ENCODE measurements at places on chromosomes 1 and 21.
A peak's percentile ranks its signal among the peaks of the same experiment; 100 is the strongest.

DNA sequence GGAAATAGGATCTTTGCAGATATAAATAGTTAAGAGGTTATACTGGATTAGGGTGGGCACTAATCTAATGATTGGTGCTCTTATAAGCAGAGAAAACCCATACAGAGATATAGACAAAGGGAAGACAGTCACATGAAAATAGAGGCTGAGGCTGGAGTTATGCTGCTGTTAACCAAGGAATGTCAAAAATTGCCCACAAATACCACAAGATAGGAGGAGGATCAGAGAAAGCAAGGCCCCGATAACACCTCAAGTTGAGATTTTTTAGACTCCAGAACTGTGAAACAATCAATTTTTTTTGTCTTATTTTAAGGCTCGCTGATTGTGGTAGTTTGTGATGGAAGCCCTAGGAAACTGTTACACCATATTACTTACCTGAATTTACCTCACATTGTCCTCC, 513.2 kb downstream of the COL11A1 start:
- DNase-seq: no peak

DNA sequence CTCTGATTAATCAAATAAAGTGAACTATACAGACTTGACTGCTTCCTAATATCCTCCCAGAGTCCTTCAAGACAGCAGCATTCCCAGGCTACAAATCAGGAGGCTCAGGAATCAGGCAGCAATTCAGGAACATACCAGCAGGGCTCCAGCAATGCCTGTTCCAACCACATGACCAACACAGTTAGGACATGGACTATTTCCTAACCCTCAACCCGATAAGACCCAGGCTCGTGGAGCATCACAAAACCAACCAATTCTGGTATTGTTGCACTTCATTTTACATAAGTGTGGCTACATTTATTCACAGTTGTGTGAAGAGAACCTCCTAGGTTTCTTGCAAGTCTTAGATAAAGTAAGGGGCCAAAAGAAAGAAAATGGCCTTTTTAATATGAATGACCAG, 546.2 kb upstream of the ADGRL2 start:
- no peak for DNase-seq

- no peak for DNase-seq
Observed at GRCh38 chr21:24131056-24131455, 1476.2 kb downstream of the MRPL39 start.

DNA sequence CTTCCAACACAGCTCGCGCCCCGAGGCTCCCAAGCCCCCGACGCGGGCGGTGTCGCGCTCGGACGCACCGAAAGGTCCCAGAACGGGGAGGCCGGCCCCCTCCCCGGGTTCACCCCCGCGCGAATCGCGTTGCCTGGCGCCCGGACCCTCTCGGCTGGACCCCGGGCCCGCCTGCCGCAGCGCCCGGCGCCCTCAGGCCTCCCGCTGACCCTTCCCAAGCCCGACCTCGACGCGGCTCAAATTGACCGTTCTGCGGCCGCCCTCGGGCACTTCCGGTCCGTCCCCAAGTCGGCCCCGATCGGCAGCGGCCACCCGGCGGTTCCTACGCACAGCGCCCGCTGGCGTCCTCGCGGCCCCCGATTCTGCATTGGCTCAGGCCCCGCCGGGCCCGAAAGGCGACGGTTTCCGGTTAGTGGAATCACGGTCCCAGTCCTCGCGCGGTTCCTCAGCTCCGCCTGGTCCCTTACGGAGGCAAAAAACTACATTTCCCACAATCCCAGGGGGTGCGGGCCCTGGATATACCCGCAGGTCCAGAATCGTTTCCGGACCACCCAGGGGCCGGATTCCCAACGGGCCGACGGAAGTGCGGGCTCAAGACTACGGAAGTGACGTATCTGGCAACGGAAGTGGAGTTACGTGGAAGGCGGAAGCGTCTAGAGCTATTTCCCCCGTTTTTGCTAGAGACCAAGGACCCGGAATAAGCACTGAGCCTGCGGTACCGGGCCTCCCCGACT, at the start of gene AURKAIP1:
AURKAIP1 (minus strand) TSS at position 279 of the 734 bp plus-strand sequence. CDS start 451 bp downstream, outside the sequence.
- peak; percentile 99 for DNase-seq

DNA sequence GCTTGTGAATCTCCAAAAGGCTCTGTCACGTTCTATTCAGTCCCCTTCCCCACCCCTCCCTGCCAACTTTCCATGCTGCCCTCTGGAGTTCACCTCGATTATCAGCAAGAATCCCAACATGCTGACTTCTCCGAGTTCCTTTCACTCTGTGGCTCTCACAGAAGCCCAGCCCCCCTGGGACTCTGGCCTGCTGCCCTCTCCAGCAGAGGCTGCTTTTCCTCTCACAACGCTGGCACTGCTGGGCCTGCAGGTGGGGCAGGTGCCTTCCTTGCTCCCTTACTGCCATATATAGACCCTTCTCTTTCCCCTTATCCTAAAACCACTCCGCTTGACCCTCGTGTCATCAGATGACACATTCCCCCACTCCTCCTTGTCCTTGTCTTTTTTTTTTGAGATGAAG, 10.2 kb upstream of the RNF186 start:
- no peak for DNase-seq

- DNase-seq: no peak
Observed at GRCh38 chr21:44700101-44701022, 3.4 kb downstream of the KRTAP10-12 start.

DNA sequence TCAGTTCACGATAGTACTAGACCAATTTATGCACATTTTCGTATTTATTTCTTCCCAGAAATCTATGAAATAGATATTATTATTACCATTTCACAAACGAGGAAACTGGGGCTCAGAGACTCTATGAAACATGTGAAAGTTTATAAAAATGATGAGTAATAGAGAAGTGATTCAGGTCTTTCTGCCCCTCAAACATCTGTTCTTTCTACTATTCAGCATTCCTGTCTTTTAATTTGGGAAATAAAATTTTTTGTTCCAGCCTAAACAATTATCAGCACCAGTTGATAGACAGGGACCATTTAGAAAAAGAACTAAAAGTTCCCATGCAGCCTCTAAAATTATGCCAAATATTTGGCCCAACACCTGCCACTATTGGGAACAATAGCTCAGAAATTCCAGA, 585.1 kb downstream of the PTPRC start:
- DNase-seq: no peak

DNA sequence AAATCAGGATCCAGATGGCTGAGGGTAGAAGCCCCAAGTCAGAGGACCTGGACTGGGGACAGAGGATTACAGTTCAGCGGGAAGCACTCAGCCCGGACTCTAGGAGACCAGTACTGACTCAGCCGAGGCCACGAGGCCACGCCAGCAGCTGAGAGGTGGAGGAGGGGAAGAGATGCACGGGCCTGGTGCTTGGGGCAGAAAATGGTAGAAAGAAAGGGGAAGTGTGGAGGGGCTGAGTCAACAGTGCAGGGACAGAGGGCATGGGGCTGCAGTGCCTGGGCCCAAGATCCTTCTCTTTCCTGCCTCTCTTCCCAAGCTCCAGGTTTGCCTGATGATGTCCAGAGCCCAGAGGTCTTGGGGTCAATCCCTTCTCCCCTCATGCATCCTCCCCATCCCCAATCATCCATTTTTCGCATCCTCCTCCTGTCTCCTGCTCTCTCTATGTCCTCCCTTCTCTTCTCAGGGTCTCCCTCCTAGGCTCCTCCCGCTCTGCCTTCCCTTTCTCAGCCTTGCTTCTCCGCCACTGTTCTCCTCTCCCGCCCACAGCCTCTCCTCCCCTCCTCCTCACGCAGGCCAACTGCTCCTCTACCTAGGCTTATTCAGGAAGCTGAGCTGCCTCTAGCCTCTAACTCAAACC, 7.7 kb downstream of the ARHGEF2 start:
- DNase-seq: peak; percentile 89

DNA sequence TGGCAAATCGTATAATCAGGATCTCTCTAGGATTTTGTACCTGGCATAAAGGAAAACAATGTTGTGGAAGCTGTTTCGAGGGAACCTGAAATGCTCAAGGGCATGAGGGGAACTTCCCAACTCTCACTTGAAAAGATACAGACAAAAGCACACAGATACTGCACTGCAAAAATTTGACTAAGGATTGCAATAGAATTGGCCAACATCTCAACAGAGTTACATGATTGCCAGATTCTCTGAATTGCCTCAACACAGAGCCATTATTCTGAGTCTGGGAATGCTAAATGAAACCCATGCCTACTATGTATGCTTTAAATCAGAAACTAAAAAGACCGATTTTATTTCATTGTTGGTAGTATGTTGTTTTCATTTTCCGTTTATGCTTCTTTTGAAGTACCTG, 16.0 kb downstream of the KRTAP19-8 start:
- no peak for DNase-seq

GRCh38 chr1:17265162-17265561, 16.3 kb downstream of the PADI3 start:
- no peak for DNase-seq

DNA sequence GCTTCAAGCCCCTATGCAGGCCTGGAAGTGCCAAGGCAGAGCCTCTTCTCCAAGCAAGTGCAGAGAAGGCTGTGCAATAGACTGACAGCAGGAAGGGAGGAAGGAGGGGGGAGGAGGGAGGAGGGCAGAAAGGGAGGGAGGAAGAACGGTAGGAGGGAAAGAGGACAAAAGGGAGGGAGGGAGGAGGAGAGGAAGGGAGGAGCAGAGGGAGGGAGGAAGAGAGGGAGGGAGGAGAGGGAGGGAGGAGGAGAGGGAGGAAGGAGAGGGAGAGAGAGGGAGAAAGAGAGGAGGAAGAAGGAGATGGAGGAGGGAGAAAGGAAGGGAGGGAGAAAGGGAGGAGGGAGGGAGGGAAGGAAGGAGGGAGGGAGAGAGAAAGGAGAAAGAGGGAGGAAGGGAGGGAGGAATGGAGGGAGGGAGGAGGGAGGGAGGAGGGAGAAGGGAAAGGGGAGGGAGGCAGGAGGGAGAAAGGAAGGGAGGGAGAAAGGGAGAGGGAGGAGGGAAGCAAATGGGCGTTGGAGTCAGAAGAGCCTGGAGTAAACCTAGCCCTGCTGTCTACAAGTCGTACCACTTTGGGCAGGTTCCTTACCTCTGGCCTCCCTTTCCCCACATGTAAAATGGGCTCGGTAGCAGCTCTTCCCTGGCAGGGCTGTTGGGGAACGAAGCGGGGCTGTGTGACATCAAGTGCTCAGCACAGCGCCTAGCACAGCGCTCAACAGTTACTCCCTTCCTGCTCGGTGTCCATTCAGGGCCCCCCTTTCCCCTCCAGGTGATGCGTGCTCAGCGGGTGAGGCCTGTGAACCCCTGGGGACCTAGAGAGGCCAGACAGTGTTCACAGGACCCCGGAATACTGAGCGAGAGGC, 244.6 kb downstream of the NPHP4 start:
- DNase-seq: no peak

GRCh38 chr21:29546071-29546470, 247.3 kb downstream of the BACH1 start:
- DNase-seq: no peak

DNA sequence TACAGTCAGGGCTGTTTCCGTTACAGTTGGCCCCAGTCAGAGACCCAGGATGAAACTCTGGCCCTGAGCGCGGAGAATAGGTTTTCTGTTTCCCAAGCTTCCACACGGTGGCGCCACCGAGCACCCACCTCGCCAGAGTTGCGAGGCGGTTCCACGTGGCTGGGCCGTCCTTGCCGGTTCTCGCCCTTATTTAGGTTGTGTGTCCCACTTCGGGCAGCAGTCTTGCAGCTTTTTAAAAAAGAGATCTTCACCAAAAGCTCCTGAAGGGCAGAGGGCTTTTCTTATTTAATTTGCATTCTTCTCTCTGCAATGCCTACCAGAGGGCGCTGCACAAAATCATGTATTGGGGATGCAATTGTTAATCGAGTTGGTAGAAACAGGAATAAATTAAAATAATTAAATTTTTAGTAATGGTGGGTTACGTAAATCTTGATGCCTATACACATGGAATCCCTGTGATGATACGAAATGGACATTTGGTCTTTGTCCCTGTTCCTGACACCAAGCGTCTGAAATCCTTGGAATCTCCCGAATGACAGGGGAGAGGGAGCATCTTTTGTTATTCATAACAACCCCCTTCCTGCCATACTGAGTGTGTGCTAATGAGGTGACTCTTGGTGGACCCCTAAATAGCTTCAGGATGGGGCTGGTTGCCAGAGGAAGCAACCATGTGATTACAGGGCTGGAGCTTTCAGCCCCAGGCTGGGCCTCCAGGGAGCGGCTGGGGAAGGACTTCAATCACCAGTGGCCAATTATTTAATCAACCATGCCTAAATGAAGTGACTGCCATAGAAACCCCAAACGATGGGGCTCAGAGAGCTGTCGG, 5.6 kb upstream of the S100A7 start:
- peak; percentile 62 for DNase-seq

- no peak for DNase-seq
Observed at GRCh38 chr1:97247196-97247595, 525.6 kb downstream of the PTBP2 start.

GRCh38 chr1:162353078-162353477, 23.6 kb downstream of the SPATA46 start:
- DNase-seq: no peak

DNA sequence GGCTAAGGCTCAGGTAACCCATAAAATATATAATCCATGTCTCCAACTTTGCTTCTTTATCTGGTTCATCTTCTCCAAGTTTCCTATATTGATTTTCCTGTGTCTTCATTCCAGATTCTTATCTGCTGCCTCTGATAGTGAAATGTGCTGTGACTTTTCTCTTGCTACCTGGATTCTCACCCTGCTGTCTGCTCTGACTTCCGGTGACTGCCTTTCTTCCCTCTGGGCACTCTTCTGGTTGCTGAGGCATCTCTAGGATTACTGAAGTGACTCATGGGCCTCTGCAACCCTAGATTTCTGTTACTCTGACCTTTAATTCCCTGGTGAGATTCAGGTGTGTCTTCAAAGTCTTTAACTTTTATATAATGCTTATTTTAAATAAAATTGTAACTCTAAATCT, 46.9 kb downstream of the GIPC2 start:
- peak; percentile 26 for DNase-seq

DNA sequence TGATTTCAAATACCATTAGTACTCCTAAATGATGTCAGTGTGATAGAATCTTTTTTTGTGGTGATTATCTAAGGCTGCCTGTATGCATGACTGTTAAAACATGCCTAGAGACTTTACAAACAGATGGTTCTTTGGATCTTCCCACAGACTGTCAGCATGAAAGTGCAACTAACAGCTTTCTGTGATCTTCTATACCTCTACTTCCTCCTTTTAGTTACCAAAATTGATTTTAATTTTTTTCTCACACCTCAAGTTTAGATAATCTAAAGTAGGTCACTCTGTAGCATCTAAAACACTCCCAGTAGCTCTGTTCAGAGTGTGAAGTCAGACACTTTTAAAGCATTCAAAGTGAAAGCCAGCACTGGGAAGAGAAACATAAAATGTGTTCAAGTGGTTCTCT, 534.5 kb downstream of the PTPRC start:
- DNase-seq: no peak

GRCh38 chr21:16538936-16539440, 809.2 kb downstream of the USP25 start:
- DNase-seq: peak; percentile 8

DNA sequence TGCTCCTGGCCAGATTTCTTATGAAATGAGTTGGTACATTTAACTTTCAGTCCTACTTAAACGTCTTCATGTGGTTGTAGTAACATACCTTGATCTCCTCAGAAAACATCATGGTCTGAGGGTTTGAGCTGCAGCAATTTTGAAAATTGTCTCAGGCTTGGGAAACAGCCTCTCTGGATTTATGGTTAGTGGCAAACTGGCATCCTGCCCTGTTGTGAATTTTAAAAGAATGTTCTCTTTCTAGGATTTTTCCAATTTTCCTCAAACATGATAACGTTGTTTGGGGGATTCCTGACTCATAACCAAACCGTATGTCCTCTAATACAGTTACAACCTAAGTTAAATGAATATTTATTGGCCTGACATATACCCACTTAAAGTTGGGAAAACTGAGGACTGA, 624.4 kb downstream of the LMO4 start:
- DNase-seq: no peak
